ENCODE measurements at places on chromosomes 4 and X. TPM values are rescaled to one million over a fixed set of nuclear protein-coding genes. Genes with fewer than 3 reads are reported as not detected.

The HSFX4 gene
- not detected for total RNA-seq

The TKTL2 gene
- total RNA-seq: not detected

The STARD8 gene
- total RNA-seq: 0.57 TPM

The DCAF12L2 gene
- total RNA-seq: not detected

The FAAH2 gene
- total RNA-seq: 12.1 TPM

The TSC22D3 gene
- total RNA-seq: 28.2 TPM

The ESX1 gene
- not detected for total RNA-seq
